Activated gamma-delta T cell treated with anti-CD3 and anti-CD28 coated beads, Interleukin-2, amount 50 U/mL, for 16 hours (primary cell): ENCODE measurements at places on chromosomes 11 and 22.
A peak's percentile ranks its signal among the peaks of the same experiment; 100 is the strongest.

GRCh38 chr11:63985812-63986155 is 454 bp upstream of the OTUB1 start:
- peak; percentile 42 for DNase-seq

DNA sequence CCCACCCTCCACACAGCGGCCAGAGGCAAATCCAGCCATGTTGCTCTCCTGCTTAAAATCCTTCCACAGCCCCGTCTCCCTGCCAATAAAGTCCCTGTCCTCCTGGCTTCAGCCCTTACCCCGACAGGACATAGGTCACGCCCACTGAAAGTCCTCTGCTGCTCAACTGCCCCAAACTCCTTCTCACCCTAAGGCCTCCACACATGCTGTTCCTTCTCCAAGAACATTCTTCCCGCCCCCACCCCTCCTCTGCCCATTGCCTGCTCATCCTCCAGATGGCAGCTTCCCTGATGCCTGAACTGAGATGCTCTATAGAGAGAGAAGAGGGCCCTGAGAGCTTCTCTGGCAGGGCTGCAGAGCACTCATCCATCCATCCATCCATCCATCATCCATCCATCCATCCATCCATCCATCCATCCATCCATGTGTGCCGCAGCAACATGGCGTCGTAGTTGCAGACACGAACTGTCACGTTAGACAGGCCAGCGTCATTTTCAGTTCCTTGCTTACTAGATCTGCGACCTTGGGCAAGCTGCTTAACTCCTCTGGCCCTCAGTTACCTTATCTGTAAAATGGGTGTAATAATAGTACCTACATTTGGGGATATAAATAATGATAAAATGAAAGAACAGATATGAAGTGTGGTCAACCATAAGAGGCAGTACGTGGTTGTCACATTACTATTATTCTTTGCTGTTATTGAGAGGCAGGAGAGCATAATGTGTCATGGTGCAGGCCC is 9.4 kb downstream of the NPTXR start:
- DNase-seq: no peak

DNA sequence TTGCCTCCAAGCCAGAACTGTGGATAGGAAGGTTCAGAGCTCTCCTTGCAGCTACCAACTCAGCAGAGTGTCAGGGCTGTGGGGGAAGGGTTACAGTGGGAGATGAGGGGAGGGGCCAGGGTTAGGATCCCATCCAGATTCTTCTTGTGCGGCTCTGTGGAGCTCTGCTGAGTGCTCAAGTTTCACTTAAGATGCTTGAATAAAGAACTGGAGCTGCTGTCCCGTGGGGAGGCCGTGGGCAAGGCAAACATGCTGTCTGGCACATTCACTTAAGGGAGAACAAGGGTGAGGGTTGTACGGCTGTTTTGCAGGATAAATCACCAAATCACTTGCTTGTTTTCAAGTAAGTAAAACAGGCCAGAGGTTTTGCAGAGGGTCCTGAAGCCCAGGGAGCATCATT is 197.1 kb downstream of the FAM76B start:
- DNase-seq: no peak

DNA sequence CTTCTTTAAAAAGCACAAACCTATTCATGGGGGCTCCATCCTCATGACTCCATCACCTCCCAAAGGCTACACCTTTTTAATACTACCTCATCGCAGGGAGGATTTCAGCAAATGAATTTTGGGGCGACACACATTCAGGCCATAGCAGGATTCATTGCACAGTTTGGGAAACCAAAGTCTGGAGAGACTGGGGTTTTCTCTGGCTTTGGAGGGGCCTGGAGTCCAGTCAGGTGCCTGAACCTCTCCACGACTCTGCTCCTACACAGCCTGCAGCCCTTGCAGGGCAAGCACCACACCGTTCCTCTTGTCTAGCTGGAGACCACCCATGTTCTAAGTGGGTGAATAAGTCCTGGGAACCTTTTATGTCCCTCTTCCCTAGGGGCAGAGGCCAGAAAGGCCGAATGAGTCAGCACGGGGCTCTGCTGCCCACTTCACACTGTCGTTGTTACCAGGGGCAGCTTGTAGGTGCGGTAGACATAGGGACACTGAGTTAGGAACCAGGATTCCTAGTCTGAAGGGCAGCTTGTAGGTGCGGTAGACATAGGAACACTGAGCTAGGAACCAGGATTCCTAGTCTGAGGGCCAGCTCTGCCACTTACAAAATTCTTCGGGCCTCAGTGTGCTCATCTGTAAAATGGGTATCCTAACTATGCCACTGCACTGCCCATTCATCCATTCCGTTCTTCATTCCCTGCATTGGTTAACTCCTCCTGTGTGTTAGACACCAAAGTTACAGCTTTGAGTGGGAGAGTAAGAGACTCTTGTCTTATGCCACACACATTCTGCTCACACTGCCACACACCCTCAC is 251.7 kb upstream of the B3GAT1 start:
- no peak for DNase-seq

- DNase-seq: no peak
These were observed 686 bp downstream of the LMF2 start for GRCh38 chr22:50506611-50507420.

GRCh38 chr11:69414773-69415187 is 66.7 kb upstream of the LINC01488 start:
- DNase-seq: no peak

GRCh38 chr11:125300791-125301218 is 136.3 kb downstream of the PKNOX2 start:
- no peak for DNase-seq

DNA sequence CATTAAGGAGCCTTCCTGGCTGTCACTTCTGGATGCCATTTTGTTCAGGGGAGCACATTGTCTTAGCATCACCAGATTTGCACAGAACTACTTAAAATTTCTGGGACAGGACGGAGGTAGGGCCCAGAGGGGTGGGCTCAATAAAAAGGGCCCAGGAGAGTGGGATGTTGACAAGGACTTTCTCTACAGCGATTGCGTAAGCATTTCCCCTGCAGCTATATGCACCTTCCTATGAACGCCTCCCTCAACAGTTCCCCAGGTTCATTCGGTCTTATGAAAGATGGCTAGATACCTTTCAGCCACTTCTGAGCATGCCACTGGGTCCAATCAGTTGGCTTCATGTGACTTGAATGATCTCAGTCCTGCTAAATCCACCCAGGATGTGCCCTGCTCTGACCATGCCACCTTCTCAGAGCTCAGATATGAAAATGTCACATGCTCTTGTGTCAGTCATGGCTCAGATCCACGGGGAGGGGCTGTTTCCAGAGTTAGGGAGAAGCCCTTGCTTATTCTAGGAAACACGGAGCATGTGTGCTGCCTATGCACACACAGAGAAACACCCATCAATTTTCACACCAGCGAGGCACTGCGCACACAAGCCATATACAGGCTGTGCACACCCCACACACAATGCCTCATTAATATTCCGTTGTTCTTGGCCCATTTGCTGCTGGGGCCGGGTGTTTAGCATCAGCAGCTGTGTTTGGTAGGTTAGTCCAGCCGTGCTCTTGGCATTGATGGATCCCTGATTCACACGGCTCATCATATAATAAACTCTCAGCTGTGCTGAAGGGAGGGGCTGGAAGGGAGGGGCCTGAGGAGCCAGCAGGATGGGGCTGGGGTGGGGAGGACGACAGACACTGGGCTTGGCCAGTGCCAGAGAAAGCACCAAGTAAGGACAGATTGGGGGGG is 52.5 kb upstream of the NNMT start:
- DNase-seq: no peak

- no peak for DNase-seq
These were observed 15.6 kb downstream of the KIAA1671 start for GRCh38 chr22:24968066-24968561.

DNA sequence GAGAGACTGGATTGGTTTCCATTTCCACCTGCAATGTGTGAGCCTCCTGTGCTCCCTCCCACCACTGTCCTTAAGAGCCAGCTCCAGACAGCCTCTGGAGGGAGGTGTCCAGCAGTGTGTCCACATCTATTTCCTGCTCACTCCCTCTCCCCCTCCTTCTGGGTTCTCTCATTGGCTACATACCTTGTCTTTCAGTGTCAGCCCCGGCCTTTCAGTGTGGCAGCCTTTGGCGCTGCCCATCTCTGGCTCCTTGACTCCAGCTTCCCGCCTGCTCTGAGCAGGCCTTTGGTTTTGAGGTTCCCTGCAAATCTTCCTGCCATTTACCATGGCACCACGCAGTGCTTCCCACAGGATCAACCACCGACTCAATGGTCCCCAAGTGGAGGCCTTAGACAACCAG is 19.0 kb upstream of the PTPRJ start:
- DNase-seq: no peak

DNA sequence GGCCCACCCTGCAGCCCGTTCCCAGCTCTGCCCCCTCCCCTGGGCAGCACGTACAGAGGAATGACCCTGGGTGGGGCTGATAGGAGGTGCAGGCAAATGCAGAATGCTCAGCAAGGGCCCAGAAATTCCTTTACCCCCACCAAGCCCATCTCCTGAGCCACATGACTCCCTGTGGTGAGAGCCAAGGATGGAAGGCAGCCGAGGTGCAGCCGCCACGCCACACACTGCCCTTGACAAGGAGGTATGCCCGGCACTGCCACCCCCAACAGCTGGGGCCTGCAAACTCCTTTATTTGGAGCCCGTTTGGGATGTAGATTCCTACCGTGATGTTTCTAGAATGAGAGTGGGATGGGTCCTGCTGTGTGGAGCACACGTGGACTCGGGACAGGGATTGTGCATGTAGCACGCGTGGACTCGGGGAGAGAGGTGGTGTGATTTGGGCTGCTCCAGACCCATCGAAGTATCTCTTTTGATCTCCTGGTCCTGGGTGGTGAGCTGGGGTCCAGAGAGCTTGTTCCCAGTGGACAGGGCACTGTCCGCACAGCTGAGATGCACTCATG is 12.9 kb downstream of the GTSE1 start:
- DNase-seq: no peak

DNA sequence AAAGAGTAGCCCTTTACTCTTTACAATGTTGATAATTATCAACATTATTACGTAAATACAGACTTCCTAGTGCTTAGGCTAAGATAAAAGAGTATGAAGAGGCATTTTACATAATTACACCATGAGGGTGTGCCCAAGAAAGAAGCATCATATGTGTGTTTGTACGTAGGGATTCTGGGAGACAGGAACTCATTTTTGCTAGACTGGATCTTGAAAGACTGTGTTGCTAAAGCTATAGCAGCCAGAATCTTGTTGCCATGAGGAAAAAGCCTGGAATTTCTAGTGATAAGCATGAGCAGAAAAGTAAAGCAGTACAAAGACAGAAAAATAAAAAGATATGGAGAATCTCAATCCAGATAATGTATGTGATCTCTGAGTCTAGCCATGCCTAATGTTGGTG is 72.1 kb downstream of the JRKL start:
- no peak for DNase-seq

- no peak for DNase-seq
These were observed 36.0 kb upstream of the ACCSL start for GRCh38 chr11:44011797-44012196.

GRCh38 chr11:35088226-35088625 is 50.7 kb upstream of the CD44 start:
- DNase-seq: no peak

DNA sequence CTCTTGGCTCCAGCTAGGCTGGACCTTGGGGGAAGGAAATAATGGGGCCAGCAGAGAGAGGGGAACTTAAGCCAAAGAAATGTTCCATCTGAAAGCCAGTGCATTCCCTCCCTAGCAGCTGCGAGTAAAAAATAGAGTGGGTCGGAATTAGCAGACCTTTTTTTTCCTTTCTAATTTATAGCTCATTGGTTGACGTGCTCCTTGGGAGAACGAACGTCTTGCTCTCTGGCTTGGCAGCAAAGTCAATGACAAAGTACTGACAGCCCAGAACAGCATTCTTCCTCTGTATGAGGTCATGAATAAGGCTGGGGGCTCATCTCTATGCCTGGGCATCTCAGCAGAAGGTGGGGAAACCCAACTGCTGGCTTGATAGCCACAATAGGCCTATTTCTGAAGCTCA is 65.0 kb downstream of the SEZ6L start:
- DNase-seq: no peak

- no peak for DNase-seq
These were observed 11.4 kb downstream of the PRR14L start for GRCh38 chr22:31738566-31738965.

DNA sequence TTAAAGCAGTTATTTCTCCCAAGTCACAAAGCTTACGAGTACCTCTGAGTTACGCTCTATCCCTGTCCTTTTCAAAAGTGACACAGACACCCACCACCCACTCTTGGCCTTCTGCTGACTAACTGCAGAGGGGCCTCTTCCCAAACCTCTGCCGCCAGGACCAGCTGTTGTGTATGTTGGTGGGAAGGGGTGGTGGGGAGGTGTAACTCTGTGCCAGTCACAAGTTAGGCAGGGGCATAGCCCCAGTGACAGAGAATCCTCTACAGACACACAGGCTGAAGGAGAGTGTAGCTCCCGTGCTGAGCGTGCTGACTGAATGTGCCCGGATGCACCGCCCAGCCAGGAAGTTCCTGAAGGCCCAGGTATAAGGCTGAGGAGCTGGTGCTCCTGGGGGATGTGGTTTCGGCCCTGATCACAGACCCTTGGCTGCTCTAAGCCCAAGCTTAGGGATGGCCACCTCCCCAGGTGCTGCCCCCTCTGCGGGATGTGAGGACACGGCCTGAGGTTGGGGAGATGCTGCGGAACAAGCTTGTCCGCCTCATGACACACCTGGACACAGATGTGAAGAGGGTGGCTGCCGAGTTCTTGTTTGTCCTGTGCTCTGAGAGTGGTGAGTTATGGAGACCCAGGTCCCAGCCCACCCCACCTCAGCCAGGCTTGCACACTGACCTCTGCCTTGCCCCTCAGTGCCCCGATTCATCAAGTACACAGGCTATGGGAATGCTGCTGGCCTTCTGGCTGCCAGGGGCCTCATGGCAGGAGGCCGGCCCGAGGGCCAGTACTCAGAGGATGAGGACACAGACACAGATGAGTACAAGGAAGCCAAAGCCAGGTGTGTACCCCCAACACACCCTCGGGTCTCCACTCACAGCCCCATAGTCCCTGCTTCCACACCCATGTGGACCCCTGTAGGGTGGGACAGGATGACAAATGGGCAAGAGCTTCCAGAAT is 4.9 kb downstream of the RIC8A start:
- DNase-seq: no peak

GRCh38 chr11:108093128-108093904 is 28.1 kb upstream of the ACAT1 start:
- DNase-seq: no peak

- DNase-seq: no peak
These were observed 2.6 kb upstream of the SMDT1 start for GRCh38 chr22:42076764-42077485.

- DNase-seq: no peak
These were observed 13.6 kb upstream of the L3MBTL2 start for GRCh38 chr22:41191467-41191866.
